Activated CD8-positive, alpha-beta memory T cell treated with anti-CD3 and anti-CD28 coated beads, Interleukin-2, amount 50 U/mL, for 48 hours (primary cell): ENCODE measurements at places on chromosomes 6 and 20.
A peak's percentile ranks its signal among the peaks of the same experiment; 100 is the strongest.

GRCh38 chr20:57390604-57391438, at the start of gene RBM38:
TSS of gene RBM38 (plus strand) at chr20:57391396. CDS start at chr20:57391582, 186 bp downstream.
- peak; percentile 94 for DNase-seq

GRCh38 chr6:92126088-92126487, 1293.3 kb downstream of the EPHA7 start:
- no peak for DNase-seq

DNA sequence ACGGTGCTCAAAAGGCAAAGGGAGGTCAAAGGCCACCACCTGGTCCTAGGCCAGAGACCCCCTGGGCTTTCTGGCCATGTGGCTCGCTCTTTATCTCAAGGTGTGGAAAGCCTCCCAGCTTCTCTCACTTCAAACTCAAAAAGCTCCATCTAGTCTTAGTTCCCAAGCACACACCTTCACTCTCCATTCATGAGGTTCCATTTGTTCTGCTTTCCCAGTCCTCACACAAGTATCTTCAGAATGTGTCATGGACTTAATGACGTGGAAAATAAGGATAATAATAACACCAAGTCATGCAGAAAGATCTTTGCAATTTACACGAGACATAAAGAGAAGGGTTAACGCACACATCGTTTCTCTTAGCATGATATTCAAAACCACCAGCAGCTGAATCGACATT, 219.3 kb downstream of the GMDS start:
- no peak for DNase-seq

GRCh38 chr6:151087861-151088598, 151.7 kb upstream of the AKAP12 start:
- DNase-seq, result no peak

GRCh38 chr6:28205879-28206278, 19.2 kb upstream of the ZSCAN9 start:
- DNase-seq, result no peak

DNA sequence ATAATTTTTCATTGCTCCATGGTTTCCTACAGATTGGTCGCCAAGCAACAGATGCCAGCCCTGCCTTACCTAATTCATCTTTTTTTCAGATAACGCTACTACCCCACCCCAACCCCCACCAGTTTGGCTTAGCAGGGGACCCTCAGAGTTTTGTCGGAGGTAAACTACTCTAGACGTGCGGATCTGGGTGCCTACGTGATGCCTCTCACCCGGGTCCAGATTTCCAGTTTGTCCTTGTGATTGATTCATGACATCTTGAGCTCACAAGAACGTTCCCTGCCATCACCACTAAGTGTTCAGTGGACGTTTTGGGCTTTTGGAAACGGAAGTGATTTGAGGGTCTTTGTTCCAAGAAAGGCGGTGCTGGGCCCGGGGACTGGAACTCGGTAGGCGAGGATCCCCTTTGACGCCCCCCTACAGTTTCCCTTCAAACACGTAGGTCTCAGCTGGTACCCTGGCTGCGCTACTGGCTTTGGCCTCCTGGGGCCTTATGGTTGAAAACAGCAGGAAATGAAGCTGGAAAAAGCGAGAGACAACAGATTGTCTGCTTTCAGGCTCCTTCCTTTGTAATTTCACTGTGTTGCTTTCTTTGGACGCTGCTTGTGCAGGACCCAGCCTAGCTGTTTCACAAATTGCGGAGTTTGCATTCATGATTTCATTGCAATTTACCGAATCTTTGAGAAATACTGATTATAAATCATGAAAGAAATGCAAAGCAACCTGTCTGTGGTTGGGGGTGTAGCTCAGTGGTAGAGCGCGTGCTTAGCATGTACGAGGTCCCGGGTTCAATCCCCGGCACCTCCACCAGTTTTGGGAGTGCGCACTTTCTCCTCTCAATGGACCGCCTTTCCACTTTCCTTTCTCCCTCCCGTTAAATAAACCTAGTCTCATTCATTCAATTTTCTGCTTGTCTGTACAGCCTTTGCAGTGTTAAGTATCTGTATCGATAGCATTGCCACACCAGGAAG, 81.0 kb downstream of the GPX5 start:
- DNase-seq, result peak; percentile 85

DNA sequence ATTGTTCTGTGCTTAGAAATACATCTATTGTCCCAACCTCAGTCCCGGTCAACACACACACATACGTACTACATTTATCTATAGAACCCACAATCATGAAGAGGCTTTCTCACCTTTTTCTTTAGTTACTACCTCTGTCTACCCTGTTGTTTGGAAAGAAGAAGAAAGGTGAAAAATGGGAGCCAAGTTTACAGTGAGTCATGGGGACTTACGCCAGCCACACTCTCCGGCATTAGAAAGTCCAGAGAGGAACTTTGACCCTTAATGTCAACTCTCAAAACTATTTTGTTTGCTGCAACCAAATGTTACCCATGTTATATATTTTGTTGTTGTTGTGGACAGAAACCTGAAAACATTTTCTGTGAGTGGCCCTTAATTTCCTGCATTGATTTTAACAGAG, 259.1 kb downstream of the ZFAND3 start:
- DNase-seq, result no peak

- no peak for DNase-seq
Measured at GRCh38 chr20:40682104-40682981, 6.7 kb downstream of the MAFB start.
